T-helper 9 cell (primary cell): ENCODE measurements at places on chromosomes 1 and 21.

- DNase-seq, result no peak
These were observed 264.8 kb downstream of the PTPRC start for GRCh38 chr1:198903621-198904020.

- DNase-seq, result no peak
These were observed at the start of gene TMOD4 for GRCh38 chr1:151175863-151176262. TMOD4 (minus strand) TSS chr1:151175981; CDS start chr1:151174875, 1,106 bp downstream.

GRCh38 chr1:149937759-149938158 is 1.1 kb upstream of the MTMR11 start:
- no peak for DNase-seq

GRCh38 chr1:93223023-93223675 is 42.6 kb downstream of the CCDC18 start:
- DNase-seq, result no peak

- DNase-seq, result no peak
These were observed 311.5 kb downstream of the DUSP10 start for GRCh38 chr1:221430152-221430960.

GRCh38 chr1:178927003-178927402 is 56.1 kb upstream of the ANGPTL1 start:
- no peak for DNase-seq

- DNase-seq, result no peak
These were observed 48.8 kb downstream of the SUCO start for GRCh38 chr1:172581779-172582178.

DNA sequence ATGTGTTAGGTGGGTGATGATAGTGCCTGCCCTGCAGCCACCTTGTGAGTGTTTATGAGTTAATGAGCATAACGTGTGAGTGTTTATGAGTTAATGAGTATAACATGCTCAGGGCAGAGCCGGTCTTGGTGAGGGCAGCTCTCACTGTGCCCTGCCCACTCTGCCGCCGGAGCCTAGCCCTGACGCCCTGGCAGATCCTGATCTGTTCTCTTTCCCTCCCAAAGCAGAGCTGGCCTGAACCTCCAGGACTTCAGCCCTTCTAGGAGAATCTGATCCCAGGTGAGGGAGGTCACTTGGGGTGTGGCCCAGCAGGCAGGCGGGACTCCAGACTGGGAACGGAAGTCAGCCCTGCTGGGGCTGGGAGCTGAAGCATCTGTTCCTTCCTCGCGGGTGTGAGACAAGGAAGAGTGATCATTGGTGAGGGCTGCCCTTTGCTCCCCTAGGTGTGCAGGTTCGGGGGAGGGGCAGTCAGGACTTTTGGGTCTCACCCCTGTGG is 5.7 kb downstream of the FBLIM1 start:
- no peak for DNase-seq

DNA sequence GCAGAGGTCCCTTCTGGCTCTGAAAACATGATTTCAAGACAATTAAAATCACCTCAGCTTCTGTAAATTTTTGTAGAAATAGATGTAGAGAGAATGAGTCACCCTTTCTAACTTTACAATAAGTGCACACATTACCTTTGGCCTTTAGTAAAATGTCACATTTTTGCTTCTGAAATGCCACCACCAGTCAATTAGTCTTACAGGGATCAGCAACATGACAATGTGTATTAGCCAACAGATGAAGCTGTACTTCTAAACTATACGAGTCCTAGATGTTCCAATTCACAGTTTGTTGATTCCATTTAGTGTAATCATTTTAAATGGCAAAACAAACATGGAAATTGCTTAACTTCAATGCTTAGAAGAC is 23.1 kb downstream of the C21orf91 start:
- DNase-seq, result no peak

- no peak for DNase-seq
These were observed 4.1 kb downstream of the TAGLN2 start for GRCh38 chr1:159921251-159921650.

DNA sequence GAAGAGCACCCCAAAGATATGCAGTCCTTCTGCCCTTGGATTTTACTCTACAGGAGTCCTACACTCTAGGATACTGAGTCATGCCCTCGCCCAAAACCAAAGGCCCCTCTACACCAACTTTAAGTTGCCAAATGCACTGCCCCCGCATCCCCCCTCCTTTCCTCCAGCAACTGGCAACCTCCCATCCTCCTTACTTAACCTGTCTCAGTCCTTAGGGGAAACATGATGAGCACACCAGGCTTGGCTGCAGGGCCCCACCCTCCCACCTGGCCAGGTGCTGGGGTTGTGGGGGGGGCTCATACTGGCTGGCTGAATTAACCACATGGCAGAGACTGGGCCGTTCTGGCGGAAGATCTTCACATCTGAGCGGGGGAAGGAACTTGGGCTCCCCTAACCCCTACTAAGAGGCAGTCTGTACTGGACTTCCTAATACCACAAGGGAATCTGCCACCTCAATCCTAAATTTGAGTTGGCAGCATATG is 1.2 kb downstream of the HDGF start:
- no peak for DNase-seq

- no peak for DNase-seq
These were observed 148.1 kb downstream of the RGS7 start for GRCh38 chr1:241208910-241209379.

- DNase-seq, result no peak
These were observed 1.4 kb upstream of the EVI5 start for GRCh38 chr1:92786111-92786901.

DNA sequence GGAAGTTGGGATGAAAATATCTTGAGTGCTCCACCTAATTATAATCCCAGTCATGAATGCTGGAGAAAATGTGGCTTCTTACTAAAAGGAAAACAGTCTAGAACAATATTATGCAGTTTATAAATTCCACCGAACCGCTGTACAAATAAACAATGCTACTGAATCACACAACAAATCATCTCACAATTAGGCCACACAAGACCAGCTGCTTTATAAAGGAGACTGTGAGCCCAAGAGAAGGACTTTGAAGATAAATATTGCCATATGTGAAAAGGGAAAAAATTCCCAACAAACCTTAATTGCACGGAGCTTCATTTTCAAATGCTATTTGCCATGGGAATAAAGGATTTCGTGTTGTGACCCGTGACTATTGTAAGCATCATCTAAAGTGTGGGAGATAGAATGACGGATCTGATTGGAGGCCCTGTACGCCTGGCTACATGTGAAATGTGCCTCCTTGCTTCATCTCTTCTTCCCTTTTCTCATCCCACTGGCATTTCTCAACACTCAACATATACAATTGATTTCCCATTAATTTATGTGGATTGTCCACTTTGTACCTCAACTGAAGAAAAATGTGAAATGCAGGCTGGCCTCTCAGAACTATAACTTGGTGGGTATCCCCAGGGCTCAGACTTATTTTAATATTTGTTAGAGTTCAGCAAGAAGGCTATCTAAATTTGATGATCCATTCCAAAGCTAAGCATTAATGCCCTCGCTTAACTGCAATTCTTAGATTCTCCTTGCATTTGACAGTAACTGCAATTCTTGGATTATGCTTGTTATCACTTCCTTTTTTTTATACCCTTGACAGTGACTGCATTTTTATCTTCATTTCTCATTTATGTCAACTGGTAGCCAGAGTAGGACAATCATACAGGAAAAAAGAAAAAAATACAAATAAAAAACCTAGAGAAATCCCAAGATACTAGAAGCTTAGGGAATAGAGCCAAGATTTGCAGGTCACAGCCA is 122.3 kb downstream of the TGFB2 start:
- DNase-seq, result no peak

DNA sequence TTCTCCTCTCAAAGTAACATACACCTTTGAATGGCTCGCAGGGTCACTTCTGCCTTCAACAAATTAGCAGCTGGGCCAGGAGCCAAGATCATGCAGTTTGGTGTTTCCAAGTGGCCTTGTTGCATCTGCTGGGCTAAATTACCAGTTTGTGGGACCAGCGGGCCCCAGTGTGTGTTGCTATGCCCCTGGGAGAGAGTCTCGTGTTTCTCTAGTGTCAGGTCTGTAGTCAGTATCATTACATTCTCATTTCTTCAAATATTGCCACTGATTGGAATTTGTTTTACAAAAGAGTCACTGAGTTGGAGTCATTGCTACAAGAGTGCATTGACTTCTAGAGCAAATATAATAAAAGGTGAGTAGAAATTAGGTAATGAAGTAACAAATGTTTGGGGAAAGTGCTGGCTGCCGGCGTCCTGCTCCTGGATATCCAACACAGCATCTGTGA is 35.5 kb downstream of the RHOU start:
- no peak for DNase-seq

GRCh38 chr1:54591127-54591756 is 32.1 kb downstream of the FAM151A start:
- no peak for DNase-seq

- DNase-seq, result no peak
These were observed 5.6 kb downstream of the NCDN start for GRCh38 chr1:35563166-35563565.

- no peak for DNase-seq
These were observed 90.0 kb upstream of the LRRN2 start for GRCh38 chr1:204775546-204775945.

DNA sequence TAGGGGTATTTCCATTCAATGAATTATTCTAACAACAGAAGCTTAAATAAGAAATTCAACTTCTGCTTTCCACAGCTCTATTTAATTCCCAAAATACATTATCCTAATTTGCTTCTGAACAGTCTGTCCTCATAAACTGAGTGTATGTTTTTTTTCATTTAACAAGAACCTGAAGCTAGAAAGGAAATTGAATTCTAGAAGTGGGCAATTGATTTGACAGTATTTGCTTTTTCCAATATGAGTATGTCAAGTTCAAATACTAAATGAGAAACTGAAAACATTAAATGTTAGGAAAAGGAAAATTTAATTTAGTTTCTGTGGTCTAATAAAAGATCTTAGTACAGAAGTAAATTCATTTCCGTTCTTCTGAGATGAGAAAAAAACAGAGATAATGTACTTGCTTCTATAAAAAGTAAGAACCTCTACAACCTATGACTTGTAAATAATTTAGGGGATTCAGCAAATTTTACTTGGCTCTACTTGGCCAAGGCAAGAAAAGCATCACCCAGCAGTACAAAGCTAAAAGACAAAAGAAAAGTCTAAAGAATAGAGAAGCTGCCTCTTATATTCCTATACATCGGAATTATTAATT is 31.1 kb downstream of the RAB3GAP2 start:
- DNase-seq, result no peak
